ENCODE measurements at places on chromosomes 7 and 10.

DNA sequence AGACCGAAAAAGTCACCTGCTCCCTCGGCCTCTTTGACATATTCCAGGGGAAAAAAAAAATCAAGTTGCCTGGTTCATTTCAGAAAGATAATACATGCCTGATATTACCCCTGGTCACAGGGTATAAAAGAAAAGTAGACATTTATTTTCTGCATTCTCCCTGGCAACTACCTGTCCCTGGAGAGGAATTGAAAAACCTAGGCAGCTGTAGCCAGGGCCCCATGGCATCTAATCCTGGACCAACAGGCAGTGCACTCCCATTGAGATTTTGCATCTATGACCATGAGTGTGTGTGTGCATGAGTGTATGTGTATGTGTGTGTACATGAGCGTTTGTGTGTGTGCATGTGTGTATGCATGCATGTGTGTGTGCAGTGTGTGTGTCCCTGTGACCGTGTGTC, 338.2 kb upstream of the PFKP start:
- no peak for DNase-seq

GRCh38 chr10:53702489-53702888, 929.9 kb upstream of the MBL2 start:
- DNase-seq, result no peak

DNA sequence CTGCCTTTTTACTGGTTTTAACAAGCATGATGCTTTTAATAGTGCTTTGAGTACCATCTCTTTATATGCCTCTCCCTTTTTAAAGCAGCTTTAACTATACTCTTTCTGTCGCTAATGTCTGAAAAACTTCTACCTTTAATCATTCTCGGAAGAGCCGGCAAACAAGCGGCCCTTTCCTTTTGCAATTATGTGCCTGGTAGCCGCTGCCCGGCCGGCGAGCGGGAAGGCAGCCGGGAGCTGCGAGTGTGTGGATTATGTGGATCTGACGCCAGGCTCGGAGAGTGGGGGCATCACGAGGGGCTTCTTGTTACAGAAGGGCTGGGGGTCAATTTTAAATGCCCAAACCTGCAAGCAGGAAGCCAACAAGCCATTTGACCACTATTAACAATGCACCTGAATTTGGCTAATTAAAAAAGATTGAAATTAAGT, 120.9 kb downstream of the BUB3 start:
- no peak for DNase-seq

DNA sequence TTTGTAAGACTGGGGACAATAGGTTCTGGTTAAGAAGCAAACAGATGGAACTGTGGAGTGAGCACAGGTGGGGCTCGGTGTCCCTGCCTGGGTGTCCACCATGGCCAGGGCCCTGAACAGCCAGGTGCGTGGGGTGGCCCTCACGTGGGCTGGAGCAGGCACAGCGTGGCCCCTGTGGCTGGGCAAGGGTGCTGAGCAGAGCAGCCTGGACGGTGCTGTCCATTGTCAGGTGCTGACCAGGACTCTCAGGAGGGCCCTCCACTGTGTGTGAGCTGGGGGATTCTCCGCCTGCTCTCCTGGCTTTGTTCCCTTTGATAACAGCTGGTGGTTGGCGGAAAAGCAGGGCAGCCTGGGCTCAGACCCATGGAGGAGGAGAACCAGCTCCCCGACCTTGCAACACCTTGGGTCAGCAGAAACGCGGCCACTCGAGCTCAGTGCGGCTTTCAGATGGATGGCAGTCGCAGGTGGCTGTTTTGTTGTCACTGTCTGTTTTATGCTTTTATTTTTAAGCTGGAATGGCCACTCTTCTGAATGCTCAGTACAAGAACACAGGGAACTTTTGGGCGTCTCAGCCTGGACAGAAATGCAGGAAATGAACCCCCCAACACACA, 273.9 kb upstream of the ADARB2 start:
- no peak for DNase-seq

GRCh38 chr10:36677431-36677768, 448.0 kb upstream of the ANKRD30A start:
- no peak for DNase-seq

DNA sequence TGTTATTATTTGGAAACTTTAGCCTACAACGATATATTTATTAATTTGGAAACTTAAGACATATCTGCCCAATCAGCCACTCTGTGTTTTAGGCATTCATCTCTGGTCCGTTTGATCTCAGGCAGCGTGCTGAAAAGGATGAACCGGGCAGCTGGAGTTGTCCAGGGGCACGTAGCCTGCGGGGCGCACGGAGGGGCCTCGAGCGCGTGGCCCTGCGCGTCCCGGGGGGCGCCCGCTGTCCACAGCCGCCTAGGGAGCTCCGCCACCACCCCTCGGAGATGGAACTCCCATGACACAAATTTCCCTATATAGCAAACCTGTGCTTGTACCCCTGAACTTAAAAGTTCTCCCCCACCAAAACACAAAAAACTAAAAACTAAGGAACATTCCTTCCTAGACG, 24.3 kb upstream of the MKI67 start:
- DNase-seq, result no peak

- no peak for DNase-seq
Measured at GRCh38 chr7:14184292-14184864, 194.9 kb upstream of the ETV1 start.

GRCh38 chr7:26862834-26863233, 1.6 kb downstream of the SKAP2 start:
- DNase-seq, result no peak

- no peak for DNase-seq
Measured at GRCh38 chr10:19077276-19077675, 28.7 kb downstream of the MALRD1 start.

GRCh38 chr7:70637726-70638125, 494.2 kb upstream of the GALNT17 start:
- DNase-seq, result no peak

DNA sequence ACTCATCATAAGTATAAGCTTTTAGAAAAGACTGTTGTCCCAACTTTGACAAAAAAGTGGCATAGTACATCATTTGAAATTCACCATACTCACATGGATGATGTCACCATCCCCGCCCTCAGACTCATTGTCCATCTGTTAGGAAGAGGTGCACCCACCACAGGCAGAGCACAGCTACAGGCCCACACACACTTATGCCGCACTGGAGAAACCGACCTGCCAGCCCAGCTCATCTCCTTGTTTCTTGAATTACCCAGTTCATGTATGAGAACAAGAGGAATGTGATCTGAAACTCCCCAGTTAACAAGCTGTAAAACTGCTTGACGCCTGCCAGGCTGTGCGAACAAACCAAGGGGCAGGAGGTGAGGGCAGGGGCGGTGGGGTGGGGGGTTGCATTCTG, 312.0 kb downstream of the DPP6 start:
- no peak for DNase-seq

DNA sequence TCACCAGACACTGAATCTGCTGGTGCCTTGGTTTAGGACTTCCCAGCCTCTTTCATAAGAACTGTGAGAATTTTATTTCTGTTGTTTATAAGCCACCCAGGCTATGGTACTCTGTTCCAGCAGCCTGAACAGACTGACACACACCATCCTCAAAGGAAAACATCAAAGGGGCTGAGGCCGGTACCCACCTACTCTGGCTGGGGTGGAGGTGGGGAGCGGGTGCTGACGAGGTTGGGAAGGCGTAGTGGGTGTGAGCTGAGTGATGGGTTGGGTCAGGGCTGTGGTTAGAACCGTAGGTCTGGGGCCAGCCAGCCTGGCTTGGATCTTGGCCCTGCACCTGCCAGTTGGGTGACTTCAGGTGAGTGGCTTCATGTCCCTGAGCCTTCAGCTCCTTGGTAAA, 136.3 kb downstream of the SH3PXD2A start:
- DNase-seq, result no peak

DNA sequence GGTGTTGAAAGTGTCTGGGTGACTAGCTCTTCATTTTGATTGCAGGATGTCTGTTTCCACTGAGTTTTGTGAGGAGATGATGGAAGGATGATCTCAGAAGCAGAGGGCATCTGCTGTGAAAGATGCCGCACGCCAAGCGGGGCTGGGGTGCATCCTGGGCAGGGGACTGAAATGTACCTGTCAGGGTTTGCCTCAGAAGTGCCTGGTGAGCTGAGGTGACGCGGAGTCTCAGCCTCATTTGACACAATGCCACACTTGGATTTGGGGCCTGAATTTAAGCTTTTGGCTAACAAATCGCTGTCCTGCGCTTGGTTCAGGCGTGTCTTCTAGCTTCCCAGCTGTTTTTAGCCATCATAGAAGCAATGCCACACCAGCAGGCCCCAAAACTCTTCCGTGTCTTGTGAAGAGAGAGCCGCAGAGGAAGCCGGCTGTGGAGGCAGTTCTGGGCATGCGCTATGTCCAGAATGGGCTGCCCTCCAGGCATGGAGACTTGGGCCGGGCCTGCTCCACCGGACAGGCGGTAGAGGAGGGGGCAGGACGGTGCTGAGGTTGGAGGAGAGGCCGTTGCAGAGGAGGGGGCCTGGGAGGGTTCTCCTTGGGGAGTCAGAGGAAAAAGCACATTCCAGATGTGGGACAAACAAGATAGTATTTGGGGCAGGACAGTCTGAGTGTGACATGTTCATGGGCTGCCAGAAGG, 31.2 kb downstream of the WDR86 start:
- DNase-seq, result no peak

GRCh38 chr7:40482845-40483244, 348.0 kb downstream of the SUGCT start:
- DNase-seq, result no peak

- DNase-seq, result no peak
Measured at GRCh38 chr7:77799078-77799964, 748 bp downstream of the PHTF2 start.

DNA sequence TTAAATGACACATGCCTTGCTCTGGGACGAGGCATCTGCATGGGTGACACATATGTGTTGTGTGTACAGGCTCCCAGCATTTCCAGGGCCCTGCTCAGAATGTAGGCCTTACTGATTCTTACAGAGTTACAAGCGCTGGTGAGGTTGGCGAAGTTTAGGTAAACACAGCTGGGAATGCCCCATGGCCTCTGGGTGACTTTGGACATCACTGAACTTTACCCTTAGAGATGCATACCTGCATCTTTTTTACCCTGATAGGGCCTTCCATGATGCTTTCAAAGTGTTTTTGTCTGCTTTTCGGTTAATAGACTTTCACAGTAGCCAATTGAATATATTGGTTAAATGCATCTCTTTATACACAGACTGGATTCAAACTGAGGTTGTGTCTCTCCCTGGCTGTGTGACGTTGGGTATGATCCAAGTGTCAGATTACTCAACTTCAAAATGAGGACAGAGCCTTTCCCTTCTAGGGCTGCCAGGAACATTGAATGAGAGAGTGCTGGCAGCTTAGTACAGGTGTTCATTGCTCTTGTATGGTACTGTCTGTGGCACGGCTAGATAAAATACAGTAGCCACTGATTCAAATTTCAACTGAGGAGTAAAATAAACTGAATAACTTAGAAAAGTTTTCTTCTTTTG, 29.5 kb downstream of the EGFR start:
- DNase-seq, result no peak

DNA sequence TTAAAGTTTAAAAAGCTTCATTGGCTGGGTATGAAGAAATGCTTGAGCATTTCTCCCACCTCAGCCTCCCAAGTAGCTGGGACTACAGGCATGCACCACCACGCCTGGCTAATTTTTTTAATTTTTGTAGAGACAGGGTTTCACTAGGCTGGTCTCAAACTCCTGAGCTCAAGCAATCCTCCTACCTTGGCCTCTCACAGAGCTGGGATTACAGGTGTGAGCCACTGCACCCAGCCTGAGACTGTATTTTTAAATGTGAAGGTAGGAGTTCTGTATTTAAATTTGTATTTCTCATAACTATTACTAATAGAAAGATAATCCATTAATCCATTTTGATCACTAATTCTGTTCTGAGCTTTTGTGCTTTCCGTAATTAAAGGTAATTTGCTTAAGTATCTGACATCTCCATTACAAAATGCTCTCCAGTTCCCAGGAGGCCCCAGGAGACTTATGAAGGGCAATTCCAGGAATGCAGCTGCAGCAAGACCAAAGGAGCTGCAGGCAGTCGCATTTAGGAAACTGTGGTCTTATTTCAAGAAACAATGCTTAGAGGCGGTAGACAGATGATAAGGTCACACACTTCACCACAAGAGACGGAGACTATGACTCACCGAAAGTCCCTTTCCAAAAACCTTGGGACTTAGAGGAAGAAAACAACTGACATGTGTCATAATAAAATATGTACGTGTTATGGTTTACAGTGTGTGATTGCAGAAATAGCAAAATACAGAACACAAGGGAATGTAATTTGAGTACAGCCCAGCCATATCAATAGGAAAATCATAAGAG, 23.3 kb downstream of the YAE1 start:
- DNase-seq, result no peak

DNA sequence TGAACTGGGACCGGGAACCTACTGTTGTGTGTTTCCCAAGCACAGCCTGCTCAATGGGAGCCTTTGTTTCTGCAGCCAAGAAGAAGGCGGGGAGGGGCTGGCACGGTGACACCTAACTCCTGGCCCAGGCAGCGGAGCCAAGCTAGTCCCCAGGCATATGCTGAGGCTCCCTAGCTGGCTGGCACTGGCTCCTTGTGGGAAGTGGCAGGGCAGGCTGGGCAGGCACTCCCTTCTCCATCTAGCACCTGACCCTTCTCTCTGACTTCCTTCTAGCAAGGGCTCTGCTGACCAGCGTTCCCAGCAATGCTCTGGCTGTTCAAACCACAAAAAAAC, 325.0 kb downstream of the PLXNA4 start:
- DNase-seq, result no peak

DNA sequence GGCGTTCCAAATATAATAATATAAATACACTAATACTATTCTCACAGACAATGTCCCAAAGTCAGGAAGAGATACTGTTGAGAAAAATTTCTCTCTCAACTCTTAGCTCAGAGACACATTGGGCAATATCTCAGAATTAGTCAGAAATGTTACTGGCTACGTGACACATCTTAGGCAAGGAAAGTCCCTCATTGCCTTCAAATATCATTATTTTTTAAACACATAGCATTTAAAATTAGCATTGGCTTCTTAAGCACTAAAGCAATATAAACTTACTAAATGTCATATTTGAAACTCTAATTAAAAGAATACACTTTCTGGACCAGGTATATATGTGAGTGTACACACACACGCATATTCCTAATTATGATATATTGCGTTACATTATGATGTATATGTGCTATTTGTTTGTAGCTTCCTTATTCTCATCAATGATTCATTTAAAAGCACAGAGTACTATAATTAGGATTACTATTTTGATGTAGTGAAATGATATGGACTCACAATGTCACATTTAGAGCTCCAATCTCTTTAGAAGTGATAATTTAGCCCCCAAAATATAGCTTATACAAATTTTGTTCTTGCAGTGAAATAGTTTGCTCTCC, 255.8 kb downstream of the TWIST1 start:
- DNase-seq, result no peak

GRCh38 chr10:24259365-24260130, 50.6 kb downstream of the KIAA1217 start:
- DNase-seq, result no peak
